ENCODE measurements at places on chromosomes 6 and 20. TPM values are rescaled to one million over a fixed set of nuclear protein-coding genes. Genes with fewer than 3 reads are reported as not detected.

The HLA-DRA gene
- 82.4 TPM for total RNA-seq

The BMP5 gene
- 2.4 TPM for total RNA-seq

The SALL4 gene
- total RNA-seq, result 0.03 TPM

The VGLL2 gene
- total RNA-seq, result not detected

The COL20A1 gene
- not detected for total RNA-seq

The KCNB1 gene
- 1.1 TPM for total RNA-seq

The BICRAL gene
- total RNA-seq, result 10.8 TPM

All from Right ventricle myocardium superior (tissue), 1 donor.